CD4-positive, alpha-beta T cell treated with Interleukin-12 subunit alpha and Interleukin-12 subunit beta, for 1 hour (primary cell): ENCODE measurements at places on chromosomes 5 and 9.

DNA sequence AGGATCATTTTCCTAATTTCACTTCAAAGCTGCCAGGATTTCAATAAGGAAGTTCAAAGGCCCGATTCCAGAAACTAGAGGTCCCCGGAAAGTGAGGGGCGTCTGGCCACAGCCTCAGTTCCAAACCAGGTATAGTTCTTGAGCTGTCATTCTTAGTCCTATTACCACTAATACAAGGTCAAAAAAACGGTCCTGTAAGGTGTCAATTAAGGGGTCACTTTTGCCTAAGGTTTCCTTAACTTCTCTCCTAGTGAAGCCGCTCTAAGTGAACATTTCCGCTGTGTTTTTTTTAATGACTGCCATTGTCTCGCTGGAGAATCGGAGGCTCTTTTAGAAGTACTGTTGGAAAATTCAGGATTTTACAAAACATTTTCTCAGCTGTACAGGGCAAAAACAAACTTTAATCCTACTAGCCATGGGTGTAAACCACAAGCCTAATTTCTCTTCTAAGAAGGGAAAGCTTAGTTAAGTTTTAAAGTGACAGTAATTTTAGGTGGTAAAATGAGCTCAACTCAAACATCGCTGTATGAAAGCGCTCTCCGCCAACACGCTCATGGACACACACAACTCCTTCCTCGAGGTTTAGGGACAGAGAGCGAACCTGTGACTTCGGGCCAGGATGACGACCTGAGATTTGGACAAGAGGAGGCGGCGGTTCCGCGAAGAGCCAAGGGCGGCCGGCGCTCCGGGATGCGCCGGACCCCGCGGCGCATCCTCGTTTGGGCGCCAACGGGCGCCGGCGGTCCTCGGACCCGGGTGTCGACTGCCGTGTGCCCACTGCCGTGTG, 76.7 kb upstream of the IFNE start:
- DNase-seq: peak; percentile 12

- DNase-seq: no peak
Measured at GRCh38 chr9:89657295-89657694, 52.5 kb downstream of the GADD45G start.

DNA sequence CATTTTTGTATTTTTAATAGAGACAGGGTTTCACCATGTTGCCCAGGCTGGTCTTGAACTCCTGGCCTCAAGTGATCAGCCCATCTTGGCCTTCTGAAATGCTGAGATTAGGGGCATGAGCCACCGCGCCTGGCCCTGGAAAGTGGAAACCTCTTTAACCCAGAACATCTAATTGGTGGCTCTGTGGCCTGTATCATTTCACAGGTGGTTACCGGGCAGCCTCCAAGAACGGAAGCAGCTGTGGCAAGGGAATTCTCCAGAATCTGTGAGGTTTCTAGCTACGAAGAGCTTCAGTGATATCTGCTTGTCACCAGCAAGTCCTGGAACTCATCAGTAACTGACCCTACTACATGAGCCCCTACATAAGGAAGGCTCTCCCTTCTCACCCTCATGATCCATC, 194.9 kb downstream of the DCP2 start:
- DNase-seq: no peak

- DNase-seq: peak; percentile 53
Measured at GRCh38 chr9:136399176-136400037, 563 bp downstream of the SNAPC4 start.

- DNase-seq: no peak
Measured at GRCh38 chr9:21746550-21746949, 55.9 kb upstream of the MTAP start.

- no peak for DNase-seq
Measured at GRCh38 chr9:74255489-74255984, 241.6 kb upstream of the RORB start.

DNA sequence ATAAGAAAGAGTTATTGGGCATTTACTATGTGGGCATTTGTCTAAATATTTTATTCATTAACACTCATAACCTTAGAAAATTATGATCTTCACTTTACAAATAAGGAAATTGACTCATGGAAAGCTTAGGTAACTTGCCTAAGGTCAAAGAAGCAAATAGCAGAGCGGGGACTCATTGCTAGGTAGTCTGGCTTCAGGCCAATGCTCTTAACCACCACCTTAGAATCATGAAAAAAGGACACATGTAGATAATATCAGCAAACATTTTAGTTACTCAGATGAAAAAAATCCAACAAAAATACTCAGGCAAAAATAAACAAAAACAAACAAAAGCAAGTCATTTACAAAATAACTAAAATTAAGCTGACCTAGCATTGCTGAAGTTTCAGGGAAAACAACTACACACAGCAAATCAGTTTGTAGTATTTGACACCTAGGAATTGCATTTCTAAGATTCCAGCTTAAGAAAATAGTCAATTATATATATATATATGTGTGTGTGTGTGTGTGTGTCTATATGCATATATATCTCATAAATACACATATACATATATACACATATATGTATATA, 166.0 kb downstream of the HMHB1 start:
- DNase-seq: no peak

DNA sequence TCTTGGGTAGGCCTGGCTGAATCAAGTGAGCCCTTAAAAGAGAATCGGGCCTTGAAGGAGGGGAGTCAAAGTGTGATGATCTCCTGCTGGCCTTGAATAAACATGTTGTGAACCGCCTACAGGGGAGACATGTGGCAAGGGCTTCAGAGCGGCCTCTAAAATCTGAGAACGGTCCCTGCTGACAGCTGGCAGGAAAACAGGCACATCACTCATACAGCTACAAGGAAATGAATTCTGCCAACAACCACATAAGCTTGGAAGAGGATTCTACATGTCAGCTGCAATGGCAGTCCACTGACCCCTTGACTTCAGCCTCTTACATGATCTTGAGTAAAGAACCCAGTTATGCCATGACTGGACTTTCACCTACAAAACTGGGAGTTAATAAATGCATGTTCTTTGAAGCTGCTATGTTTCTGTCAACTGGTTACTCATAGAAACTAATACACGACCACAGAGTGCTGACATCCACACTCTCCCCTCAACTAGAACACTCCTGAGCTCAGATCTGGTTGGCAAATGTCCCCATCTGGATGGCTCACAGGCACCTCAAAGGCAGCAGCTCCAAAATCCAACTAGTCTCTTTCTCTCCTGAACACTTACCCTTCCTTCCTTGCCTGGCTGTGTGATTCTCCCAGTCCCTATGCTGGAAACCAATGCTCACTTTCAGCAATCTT, 333.1 kb downstream of the ASTN2 start:
- DNase-seq: no peak

- DNase-seq: no peak
Measured at GRCh38 chr9:4668604-4669003, 2.3 kb upstream of the SPATA6L start.
